ENCODE measurements at places on chromosomes 3 and 15.

GRCh38 chr3:155712008-155712407 is 32.9 kb downstream of the PLCH1 start:
- no peak for DNase-seq

- DNase-seq, result no peak
Measured at GRCh38 chr15:92047900-92048299, 194.4 kb downstream of the SLCO3A1 start.

- DNase-seq, result no peak
Measured at GRCh38 chr15:59190291-59190690, 16.4 kb upstream of the LDHAL6B start.

- DNase-seq, result no peak
Measured at GRCh38 chr3:45055411-45056143, 29.5 kb downstream of the CLEC3B start.

DNA sequence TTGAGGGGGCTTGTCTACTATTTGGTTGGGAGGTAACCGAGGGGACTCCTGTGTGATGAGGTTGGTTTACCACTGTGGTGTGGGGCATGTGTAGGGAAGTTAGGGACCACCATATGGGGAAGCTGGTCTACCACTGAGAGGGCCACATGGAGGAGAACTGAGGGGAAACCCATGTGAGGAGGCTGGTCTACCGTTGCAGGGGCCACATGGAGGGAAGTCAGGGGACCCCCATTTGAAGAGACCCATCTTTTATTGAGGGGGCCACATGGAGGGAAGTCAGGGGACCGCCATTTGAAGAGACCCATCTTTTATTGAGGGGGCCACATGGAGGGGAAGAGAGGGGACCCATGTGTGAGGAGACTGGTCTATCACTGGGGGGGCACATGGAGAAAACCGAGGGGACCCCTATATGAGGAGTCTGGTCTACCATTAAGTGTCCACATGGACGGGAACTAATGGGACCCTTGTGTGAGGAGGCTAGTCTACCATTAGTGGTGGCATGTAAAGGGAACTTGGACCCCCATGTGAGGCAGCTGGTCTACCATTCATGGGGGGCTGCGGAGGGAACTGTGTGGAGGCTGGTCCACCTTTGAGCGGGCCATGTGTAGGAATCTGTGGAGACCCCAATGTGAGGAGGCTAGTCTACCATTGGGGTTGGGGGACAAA is 165.5 kb downstream of the FBLN2 start:
- no peak for DNase-seq

DNA sequence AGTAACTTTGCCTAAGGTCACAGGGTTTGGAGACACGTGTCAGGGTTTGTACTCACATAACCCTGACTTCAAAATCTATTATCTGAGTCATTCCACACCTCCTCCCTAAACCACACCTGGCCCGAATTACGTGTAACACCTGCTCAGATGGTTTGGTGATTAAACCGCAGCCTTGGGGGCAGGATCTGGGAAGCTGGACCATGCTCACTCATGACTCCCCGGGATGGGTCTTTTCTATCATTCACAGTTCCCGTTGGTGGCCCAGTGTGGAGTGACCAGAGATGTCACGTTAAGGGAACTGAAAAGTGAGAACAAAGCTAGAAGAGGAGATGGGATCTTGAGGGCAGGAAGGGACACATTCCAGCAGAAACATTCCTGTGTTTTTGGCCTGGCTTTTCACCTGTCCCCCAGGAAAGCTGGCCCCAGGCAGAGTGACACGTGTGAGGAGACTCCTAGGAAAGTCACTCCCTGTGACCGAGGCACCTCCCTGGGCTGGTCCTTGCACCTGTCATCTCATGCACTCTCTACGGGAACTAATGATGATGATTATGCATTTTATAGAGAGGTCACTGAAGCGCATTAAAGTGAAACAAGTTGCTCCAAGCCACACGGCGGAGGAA is 75.4 kb upstream of the POMGNT2 start:
- DNase-seq, result no peak

- DNase-seq, result no peak
Measured at GRCh38 chr15:39404767-39405181, 176.1 kb upstream of the THBS1 start.

GRCh38 chr15:66170716-66171115 is 82.8 kb downstream of the MEGF11 start:
- no peak for DNase-seq

Data from NCI-H1930 (cell line).